Stimulated activated CD4-positive, alpha-beta T cell treated with anti-CD3 and anti-CD28 coated beads, Interleukin-12 subunit alpha, Interleukin-12 subunit beta, amount 100 ng/mL, for 4 hours (primary cell): ENCODE measurements at places on chromosomes 12 and 14.

GRCh38 chr12:26963413-26963812 is 25.1 kb downstream of the FGFR1OP2 start:
- DNase-seq = no peak

- DNase-seq = no peak
Measured at GRCh38 chr12:128767518-128767917, 56.2 kb downstream of the SLC15A4 start.

DNA sequence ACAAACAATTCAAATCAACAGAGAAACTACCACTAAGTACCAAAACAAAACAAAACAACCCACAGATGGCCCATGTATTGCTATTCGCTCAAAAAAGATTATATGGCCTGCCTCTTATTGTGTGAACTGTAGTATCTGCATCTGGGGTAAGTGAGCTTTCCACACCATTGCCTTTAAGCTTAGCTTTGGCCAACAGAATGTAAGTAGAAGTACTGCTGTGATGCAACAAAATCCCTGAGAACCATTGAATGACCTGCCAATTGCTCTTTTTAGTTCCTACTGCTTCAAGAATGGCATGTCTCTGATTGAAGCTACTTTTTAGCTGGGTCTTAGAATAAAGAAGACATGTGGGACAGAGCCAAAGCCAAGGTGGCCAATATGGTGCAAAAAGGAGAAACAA is 32.5 kb downstream of the PPFIA2 start:
- DNase-seq = no peak

- no peak for DNase-seq
Measured at GRCh38 chr14:97410667-97411620, 613.8 kb downstream of the VRK1 start.

DNA sequence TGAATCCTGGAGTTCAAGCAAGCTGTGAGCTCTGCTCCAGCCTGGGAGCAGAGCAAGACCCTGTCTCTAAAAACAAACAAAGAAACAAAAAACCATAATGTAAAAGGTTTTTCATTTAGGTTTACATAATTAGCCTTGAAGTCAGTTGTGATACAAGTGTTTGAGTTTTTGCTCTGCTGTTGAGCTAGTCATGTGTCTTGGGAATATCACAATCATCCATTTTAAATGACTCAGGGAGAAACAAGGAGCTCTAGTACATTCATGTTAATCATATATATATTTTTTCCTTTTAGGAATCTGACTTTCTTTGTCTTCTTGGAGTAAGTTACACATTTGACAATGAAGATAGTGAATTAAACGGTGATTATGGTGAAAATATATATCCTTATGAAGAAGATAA is 12.9 kb downstream of the MIA2 start:
- DNase-seq = no peak
